H1 (cell line): ENCODE measurements at places on chromosomes 11 and 22.

DNA sequence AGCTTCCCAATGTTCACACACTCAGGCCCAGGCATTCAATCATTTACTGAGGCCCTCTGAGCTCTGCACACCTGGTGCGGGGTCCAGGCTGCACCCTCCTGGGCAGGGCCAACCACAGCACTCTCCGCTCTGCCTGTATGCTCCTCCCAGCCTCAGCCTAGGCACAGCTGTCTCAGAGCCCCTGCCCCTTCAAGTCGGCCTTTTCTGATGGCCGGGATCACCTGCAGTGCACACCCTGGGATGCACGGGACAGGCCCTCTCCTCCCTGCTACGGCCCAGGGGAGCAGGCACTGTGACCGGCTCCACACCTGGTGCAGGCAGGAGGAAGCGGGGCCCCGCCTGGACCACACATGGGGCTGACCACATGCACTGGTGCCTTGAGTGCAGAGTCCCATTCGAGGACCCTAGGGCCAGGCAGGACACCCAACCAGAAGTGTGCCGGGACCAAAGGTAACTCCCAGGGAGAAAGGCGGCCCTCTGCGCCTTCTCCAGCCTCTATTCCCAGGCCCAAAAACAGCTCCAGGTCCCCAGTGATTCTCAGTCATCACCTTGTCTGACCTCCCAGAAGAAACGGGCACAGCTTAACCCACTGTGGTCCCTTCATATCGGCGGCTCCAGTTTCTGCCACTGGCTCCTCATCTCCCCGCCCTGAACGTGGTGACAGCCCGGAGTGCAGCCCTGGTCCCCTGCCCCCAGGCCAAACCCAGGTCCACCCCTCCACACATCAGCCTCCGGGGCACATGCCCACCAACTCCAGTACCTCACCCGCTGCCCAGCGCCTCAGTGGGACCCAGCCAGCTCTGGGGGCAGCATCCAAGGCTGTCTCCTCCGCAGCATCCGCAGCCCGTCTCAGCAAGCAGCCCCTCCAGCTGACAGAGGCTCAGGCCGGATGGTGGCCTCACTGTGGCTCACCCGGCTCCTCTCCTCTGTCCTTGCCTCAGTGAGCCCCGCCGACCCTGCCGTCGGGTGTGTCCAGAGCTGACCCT is 17.5 kb downstream of the SULT4A1 start:
- no peak for DNase-seq

DNA sequence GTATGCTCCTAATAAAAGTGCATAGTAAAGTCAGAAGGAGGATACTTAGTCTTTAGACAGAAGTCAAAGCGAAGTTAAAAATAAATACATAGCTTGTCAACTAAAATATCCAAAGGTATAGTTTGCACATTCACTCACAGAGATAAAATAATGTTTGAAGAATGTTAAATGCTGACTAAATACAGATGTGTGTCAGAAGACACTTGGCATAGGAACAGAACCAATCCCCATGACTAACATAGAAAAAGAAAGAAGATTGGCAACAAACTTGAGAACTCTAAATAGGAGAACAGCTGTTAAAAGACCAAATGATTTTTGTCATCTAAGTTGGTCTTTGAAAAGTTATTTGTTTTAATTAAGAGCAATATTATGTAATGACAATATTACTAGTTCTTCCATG is 1172.1 kb upstream of the RAG2 start:
- DNase-seq, result no peak

DNA sequence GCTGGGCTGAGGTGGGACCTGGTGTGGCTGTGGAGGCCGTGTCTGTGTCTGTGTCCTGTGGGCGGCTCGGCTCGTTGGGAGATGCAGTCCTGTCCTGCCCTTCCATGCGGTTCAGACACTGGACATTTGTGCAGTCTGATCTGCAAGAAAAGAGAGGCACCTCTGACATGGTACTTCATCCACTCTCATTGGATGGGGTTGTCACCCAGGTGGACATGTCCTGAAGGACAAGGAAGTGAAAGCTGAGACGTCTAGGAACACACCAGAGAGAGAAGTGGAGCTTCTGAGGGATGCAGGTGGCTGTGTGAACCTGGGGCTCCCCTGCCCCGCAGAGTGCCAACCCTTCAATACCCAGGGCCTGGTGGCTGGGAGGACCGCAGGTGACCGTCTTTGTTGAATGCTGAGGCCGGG is 18.4 kb downstream of the TBX1 start:
- no peak for DNase-seq

DNA sequence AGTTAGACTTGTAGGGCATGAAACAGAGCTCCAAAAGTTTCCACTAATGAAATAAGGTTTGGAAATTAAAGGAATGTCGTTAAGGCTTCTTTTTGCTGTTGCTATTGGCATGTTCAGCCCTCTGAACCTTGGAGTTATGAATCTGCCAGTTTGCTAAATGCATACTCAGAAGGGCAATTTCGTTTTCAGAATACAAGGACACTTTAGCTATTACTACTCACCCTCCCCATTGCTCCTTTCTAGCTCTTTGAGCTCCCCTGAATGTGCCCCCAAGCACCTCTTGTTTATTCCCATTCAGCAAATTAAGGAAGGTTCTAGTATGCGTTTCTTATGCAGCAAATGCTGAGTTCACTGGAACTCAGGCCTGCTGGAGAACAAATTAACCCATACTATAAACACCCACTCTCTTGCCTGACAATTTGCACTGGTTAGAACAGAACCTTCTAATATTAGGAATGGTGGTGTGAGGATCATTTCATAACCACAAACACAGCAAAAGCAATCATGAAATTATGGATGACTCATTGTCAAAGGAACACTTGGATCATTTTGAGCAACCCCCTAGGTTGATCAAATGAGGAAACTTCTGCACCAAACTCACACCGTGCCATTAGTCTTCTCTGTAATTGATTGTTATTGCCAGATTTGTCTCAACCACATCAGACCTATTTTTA is 26.2 kb upstream of the LIN7C start:
- DNase-seq, result no peak

DNA sequence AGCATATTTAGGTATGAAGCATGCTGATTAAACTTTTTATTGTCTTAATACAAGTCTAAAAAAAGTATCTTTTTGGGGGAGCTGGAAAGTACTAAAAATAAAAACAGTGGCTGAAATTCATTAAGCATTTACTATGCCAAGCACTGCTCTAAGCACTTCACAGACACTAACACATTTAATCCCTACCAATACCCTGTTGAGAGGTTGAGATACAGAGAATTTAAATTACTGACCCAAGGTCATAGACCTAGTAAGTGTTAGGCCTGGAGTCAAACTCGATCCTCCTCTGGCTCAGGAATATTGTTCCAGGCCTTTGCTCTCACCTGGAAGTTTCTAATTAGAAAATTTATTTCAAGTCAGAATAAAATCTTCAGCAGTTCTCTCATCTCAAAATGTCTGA is 18.6 kb downstream of the BDNF start:
- no peak for DNase-seq

GRCh38 chr11:75562048-75562835 is at the start of gene SERPINH1:
TSS of gene SERPINH1 (plus strand) at chr11:75562253. CDS start at chr11:75566350, 4,097 bp downstream.
- DNase-seq, result peak; percentile 83

DNA sequence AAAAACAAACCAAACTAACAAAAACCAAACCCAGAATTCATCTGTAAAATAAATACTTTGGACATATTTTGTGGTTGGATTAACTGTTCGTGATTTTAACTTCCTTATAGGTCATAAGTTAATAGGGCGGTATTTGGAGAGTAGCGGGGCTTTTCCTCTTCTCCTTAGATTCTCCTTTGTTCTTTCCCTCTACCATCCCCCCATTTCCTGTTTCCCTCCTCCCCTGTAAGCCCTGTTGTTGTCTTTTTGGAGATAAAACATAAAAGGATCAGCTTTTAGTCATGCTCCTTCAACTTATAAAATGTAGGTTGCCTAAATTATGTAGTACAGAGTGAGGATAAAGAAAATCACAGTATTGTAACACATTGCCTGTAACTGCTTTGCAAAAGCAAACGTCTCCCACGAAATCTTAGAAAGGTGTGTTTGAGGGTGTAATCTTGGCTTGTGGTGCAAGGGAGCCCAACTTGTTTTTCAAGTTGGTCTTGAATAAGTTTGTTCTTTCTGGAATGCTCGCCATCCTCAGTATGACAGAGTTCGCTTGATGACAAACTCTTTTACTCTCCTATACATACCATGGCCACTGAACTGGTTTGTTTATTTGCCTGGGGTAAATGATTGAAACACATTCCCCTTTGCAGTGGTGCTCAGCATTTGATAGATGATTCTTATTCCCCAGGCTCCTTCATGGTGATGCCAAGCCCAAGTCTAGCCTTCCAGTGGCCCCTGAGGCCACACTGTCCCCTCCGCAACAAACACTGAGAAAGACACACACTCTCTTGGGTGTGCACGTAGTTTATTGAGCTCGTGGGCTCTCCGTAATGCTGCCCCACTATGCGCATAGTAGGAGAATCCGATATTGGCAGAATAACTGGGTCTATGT is 49.4 kb downstream of the TEAD1 start:
- DNase-seq, result no peak

DNA sequence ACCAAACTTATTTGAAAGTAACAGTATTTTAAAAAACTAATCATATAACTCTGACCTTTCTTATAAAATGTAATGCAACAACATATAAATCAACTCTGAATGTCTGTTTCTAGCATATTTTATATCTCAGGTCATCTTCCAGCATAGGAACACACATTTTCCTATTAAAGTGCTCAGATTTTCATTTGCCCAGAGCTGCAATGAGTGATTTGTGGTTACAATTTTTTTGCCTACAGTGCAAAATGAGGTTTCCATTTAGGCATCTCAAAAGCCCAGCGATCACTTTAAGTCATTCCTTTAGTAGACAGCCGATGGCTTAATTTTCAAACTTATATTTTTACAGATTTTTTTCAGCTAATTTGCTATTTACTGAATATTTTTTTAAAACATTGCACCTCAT is 1.0 kb downstream of the LYVE1 start:
- no peak for DNase-seq

DNA sequence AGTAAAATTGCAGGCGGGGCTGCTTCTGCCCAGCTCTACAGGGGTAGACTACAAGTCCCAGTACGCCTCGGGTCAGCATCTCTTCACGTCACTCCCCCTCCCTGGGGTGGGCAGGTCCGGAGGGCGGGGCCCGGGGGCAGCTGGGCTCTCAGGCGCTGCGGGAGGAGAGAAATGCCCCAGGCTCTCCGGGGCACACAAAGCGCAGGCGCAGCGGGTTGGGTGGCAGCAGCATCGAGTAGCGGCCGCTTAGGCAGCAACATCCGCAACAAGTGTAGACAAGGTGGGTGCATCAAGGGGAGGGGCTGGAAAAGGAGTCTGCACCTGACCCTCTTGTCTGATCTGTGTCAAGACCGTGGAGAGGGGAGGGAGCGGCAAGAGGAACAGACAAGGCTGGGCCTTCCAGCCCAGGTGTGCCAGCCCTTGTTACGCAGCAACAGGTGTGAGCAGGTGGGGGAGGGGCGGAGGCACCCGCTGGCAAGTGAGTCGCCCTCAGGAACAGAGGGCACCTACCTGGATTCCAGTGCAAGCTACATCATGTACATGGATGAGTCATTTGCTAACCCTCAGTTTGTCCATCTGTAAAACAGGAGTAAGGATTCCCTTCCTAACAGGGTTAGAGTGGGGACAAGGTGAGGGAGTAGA is 1.2 kb downstream of the PLEKHB1 start:
- DNase-seq, result peak; percentile 70

- DNase-seq, result no peak
Observed at GRCh38 chr11:29272019-29272654, 744.7 kb downstream of the KCNA4 start.

GRCh38 chr11:17972987-17973386 is 39.9 kb downstream of the SERGEF start:
- DNase-seq, result peak; percentile 83

DNA sequence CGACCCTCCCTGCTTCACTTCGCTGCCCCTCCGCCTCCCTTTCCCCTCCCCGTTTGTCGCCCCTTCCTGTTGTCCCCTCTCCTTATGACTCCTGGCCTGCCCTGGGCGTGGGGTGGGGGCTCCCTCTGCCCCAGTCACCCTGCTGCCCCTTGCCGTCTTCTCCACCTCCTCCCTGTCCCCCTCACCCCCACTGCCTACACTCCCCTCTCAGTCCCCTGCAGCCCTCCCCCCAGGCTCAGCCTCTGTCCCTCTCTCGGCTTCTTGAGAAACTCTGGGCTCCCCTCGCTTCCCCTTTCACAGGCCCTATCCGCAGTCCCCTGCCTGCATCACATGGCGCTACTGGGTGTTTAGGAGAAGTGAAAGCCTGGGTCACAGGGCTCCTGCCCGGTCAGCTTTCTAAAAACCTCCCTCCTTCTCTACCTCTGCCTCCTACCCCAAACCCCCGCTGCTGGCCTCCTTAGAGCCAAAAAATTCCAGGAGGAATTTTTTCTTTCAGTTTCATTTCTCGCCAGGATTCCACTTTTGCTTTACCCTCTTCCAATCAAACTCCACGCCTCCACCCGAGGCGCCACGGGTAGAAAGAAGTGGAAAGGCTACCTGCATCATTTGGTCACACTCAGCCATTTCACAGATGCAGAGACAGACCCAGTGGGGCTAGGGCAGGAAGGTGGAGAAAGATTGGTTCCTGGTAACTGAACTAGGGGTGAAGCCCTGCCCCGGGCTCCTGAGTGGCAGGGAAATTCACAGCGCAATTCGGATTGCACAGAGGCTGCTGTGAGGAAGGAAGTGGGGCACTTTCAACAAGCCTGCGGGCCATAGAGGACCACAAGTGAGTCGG is at the start of gene SLC15A3:
SLC15A3 (minus strand) TSS at position 273 of the 838 bp plus-strand sequence. CDS start 625 bp downstream, outside the sequence.
- no peak for DNase-seq

GRCh38 chr11:126978911-126979310 is 21.7 kb downstream of the KIRREL3 start:
- no peak for DNase-seq

DNA sequence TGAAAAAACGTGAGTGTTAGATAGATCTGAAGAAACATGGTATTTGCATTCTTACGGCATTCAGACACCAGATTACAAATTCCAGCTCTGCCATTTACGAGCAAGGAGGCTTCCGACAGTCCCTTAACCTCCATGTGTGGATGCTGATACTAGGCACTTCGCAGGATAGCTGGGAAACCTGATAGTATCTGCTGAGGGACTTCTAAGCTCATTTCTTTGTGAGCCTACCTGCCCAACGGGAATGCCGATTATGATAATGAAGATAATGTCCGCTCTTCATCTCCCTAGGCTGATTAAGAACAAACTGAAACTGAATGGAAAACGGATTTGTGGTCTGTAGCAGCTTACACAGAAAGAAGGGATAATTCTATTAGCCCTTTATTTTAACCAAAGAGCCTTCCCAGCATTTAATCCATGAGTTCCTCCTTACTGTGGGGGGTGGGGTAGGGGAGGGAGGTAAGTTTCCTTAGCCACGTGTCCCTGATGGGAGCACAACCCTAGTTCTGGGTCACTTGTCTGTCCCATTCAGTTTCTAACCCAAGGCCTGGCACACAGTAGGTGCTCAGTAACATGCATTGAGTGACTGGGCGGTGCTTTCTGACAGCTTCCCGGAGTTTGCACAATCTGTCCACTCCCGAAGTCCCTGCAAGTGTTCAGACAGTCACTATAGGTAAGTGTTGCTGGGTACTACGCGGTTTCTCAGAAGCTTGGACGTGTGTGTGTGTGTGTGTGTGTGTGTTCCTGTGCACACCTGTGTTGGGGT is 39.2 kb downstream of the CD6 start:
- no peak for DNase-seq
